Bone marrow (tissue), 2 donors: ENCODE measurements at places on chromosomes 1 and 21.

DNA sequence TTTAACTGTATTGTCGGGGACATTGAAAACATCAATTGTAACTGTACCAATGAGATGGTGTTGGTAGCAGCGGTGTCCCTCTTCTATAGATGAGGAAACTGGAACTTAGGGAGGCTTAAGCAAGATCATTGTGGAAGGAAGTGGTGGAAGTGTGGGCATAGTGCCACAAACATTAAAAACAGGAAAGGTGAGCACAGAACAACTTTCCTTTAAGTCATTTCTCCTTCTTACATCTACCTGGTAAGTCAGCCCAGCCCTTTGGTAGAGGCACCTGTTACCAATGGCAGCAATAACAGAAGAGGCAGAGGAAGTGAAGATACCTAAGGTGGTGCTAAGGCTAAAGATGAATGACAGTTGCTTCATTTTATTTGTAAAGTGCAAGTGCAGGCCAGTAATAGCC is 12.0 kb upstream of the CTSS start:
- DNase-seq, result no peak

- no peak for DNase-seq
These were observed 29.3 kb upstream of the DISP1 start for GRCh38 chr1:222785529-222785928.

DNA sequence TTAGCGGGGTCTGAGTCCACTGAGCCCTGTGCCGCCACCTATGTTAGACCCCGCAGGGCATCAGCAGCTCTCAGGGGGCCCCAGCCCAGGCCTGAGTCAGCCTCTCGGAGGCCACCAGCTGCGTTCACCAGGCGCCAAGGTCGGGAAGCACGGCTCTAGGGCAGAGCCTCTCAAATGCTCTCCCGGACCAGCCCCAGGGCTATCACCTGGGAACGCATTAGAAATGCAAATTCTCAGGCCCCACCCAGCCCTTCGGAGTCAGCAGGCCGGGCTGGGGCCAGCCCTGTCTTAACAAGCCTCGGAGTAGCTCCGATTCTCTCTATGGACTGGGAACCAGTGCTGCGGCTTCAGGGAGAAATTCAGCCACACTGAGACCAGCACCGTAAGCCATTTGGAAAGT is 37.2 kb upstream of the TSPEAR start:
- DNase-seq, result no peak

DNA sequence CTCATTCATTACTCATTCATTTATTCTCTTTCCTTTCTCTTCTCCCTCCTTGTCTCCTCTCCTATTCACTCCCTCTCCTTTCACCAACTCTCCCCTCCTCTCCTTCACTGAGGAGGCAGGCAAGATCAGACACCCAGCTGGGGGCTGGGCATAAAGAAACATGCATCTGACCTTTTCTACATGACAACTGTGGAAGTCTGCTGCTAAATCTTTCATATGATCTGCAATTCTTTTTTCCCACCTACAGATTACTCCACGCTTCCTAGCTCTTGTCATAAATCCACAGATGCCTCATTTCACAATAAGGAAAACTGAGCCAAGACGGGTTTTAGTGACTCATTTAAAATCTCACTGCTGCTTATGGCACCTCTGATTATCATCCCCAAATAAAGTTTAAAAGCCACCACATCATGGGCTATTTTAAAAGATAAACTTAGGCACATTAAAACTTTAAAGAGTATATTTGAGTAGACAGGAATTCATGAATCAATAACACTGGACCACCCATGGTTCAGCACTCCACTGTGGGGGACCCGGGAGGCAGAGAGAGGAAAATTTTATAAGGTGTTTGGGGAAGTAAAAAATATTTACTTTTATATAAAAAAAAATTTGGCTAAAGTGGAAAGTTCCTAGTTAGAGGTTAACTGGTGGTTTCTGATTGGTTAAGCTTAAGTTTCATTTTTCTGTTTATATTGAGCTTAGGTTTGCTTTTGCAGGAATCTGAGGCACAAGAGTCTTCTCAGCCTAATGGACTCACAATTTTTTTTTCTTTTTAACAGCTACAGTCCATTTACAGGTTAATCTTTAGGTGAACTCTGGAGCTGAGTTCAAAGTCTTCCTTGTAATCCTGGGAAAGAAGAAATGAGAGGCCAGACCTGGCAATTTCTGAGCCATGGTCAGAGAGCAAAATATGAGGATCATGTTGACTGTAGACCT is 55.8 kb upstream of the DNAH14 start:
- DNase-seq, result no peak

- no peak for DNase-seq
These were observed 47.3 kb downstream of the EIF2B3 start for GRCh38 chr1:44939061-44939460.

- DNase-seq, result no peak
These were observed 8.0 kb downstream of the CR1 start for GRCh38 chr1:207503950-207504349.

- no peak for DNase-seq
These were observed 19.9 kb upstream of the PTPN14 start for GRCh38 chr1:214571281-214571680.

- DNase-seq, result peak; percentile 70
These were observed 1.0 kb upstream of the CDKN2C start for GRCh38 chr1:50968821-50969610.

DNA sequence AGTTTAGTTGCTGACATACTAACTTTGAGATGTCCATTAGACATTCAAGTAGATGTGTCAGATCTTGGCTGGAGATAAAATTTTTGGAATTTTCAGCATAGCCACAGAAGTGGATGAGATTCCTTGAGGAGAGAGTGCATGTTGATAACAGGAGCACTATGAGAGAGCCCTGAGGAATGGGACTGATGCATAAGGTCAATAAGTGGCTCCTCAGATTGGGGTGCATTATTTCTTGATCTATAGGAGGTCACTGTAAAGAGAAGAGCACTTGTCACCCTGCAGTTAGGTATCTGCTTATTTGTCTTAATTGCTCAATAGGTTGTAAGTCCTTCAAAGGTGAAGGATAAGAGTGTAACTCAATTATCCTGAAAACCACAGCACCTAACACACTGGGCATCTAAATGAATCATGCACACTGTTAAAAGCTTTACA is 52.0 kb upstream of the TACSTD2 start:
- DNase-seq, result no peak
